Islet precursor cell (in vitro differentiated cells): ENCODE measurements at places on chromosomes 7 and 10.
A peak's percentile ranks its signal among the peaks of the same experiment; 100 is the strongest.

DNA sequence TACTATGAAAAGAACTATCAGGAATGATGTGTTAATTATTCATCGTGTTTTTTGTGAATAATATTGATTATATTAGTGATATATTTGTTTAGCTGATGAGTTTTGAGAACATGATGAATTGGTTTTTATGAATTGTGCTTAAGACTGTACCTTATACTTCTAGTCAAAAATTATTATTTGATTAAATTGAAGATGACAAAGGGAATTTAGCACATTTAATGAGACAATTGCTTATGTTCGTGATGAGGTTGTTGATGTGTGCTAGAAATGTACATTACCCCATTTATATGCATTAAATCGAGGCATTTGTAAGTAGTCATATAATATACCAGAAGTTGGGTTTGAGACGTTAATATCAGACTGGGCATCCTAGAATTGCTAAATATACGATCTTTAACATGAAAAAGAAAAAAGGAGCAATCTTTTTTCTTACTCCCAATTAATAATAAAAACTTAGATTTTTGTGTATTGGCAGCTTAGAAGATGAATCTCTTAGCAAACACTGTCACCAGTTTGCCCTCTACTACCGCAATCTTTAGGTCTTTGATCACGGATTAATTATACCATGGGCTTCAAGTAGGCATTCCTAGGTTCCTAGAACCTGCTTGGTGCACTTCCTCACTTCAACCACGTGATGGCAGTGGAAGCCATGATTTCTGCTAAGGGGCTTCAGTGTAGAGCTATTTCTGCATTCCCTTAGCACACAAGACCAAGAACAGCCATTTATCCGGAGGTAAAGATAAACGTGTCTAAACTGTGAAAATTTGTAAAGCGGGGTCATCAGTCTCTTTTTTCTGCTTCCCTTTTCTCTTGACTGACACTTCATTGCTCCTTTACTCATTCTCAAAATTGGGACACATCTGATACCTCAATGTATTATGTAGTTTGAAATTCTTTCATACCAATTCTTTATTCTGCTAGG is 1.6 kb downstream of the KLHDC10 start:
- DNase-seq, result peak; percentile 86

- DNase-seq, result no peak
These were observed 64.3 kb upstream of the PCGF5 start for GRCh38 chr10:91156196-91156595.

GRCh38 chr7:47893238-47893637 is 55.0 kb downstream of the PKD1L1 start:
- DNase-seq, result peak; percentile 68

GRCh38 chr7:74334030-74334429 is 44.8 kb downstream of the CLIP2 start:
- no peak for DNase-seq

- DNase-seq, result no peak
These were observed 34.5 kb upstream of the MSRB2 start for GRCh38 chr10:23060918-23061317.

- DNase-seq, result no peak
These were observed 775.6 kb downstream of the GATA3 start for GRCh38 chr10:8830048-8830447.

GRCh38 chr10:132815168-132815857 is 29.4 kb upstream of the NKX6-2 start:
- DNase-seq, result no peak

DNA sequence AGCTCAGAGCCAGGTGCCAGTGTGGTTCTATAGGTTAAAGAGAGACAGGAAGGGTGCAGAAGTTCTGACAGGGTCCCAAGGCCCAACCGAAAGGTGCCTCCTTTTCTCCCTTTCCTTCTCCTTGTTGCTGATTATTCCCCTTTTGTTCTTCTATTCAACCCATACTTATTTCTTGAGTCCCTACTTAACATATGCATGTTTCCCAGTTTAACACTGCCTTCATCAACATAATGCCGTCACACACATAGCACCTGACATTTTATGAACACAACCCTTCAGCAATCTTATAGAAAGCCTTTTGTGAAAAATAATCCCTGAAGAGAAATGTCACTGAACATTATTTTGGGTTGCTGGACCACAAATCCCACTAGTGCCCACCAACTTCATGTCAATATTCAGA is 39.1 kb downstream of the SORBS1 start:
- DNase-seq, result no peak
